Activated CD4-positive, CD25-positive, alpha-beta regulatory T cell treated with anti-CD3 and anti-CD28 coated beads, Interleukin-2, amount 50 U/mL, for 24 hours (primary cell): ENCODE measurements at places on chromosomes 2 and 18.

DNA sequence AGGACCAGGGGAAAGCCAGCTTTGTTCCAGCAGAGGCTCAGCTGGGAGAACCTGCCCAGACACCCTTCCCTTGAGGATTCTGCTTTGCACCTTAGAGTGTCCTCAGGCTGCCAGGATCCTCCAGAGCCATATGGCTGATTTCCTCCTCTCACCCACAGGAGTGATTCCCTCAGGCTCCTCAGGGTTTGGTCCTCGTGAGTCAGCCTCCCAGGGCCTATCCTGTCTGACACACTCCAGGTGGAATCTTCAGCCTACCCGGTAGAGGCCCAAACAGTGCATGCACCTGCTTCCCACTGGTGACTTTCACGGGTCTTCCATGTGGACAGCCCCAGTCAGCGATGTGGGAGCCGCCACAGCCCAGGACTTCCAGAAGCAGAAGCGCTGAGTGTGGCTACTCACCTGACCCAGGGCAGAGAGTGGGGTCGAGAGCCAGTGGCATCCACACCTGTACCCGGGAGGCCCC, 73.3 kb downstream of the TFCP2L1 start:
- ATAC-seq: no peak

DNA sequence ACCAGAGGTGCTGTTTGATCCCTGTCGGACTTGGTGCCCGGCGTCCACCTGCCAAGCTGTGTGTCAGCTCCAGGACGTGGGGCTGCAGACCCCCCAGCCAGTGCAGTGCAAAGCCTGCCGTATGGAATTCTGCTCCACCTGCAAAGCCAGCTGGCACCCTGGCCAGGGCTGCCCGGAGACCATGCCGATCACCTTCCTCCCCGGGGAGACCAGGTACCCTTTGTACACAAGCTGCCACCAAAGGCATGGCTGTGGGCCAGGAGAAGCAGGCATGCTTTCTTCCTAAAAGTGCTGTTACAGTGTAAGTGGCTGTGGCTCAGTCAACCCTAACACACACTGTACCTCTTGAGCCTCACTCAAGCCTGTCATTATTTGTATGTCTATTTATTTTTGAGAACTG, 103.3 kb downstream of the RNF144A start:
- ATAC-seq: no peak

DNA sequence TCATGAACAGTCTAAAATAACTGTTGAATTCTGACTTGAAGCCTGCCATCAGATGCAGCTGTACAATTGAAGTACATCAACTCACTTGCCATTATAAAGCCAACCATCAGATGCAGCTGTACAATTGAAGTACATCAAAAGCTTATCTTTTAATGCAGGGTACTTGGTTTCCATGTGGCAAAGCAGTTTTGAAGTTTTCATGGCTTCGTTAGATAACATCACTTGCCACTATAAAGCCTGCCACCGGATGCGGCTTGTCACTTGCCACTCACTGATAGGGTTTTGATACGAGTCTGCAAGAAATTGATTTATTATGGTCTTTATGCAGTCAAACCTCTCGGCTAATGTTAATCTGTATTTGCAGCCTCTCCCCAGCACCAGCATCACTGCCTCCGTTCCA, 1605.8 kb downstream of the SUCLG1 start:
- ATAC-seq: no peak

GRCh38 chr18:41906528-41907146, 48.4 kb upstream of the PIK3C3 start:
- ATAC-seq: peak; percentile 93

DNA sequence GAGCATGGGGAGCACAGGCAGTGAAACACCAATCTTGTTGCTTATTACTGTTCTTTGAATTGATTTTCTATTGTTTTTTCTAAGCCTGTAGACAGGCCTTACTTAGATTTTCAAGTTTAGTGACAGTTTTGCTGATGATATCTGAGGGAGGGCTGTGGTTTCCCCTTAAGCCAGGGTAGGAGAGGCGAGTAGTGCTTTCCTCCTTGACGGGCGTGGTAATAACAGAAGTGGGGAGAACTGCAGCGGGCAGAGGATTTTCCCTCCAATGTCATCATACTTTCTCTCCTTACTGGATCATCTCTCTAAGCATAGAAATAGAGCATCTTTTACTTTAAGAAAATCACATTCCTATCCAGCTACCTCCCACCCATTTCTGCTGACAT, 314.4 kb downstream of the ALK start:
- ATAC-seq: no peak

DNA sequence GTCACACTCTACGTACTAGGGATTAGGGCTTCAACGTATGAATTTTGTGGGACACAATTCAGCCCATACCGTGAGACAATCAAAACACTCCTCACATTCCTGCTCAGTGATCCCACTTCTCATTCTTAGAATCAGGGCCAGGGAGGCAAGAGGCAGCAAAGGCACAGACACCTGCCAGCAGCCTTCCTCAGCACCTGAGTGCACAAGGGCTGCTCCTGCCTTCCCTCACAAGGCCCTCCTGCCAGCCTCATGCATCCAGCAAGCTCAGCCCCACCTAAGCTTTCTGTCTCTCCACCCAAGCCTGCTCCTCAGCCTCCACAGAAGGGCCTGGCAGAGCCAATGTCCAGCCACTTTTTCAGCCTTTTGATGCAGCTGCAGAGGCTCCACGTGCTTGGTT, 141.6 kb downstream of the SP3 start:
- ATAC-seq: no peak

DNA sequence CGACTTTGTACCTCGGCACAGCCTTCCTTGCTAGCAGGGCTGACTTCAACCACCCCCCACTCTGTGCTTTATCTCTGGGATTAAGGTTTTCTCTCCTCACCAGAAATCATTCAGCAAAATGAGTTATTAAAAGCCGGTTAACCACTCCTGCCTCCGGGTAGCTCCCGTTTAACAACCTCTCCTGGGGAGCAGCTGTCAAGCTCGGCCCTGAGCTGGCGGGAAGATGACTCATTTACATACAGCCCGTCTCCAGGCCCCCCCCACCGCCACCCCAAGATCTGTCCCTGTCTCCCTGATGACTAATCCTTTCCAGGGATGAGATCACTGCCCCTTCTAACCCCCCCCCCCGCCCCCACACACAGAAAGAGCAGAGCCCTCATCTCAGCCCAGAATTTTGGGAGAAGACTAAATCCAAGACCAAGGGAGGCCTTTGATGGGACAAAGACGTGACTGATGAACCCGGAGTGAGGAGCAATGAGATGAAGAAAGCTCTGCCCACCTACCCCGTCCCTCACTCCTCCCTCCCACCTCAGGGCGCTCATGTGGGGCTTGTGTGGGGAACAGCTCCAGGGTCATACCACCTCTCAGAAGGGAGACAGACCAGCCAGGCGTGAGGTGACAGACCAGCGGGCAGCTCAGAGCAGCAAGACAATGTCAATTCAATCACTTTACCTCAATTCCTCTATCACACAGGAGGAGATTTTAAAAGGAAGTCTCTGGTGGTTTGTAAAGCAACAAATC, 131.4 kb downstream of the MSH2 start:
- ATAC-seq: no peak

DNA sequence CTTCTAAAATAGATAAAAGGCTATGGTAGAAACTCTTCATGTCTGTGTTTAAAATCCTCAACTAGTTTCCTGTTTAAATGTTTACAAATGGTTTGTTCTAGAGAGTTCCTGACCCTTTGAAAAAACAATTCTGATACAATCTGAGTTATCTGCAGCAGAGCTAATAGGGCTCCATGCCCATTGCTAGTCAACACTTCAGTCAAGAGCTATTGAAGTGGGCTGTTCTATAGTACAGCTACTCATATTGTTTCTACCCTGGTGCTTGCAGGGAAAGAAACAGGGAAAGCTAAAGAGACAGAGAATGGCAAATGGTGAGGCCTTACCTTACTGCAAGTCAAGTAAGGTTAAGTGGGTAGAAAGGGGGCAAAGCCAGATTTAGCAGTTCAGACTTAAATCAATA, 112.3 kb upstream of the CAVIN2 start:
- no peak for ATAC-seq

DNA sequence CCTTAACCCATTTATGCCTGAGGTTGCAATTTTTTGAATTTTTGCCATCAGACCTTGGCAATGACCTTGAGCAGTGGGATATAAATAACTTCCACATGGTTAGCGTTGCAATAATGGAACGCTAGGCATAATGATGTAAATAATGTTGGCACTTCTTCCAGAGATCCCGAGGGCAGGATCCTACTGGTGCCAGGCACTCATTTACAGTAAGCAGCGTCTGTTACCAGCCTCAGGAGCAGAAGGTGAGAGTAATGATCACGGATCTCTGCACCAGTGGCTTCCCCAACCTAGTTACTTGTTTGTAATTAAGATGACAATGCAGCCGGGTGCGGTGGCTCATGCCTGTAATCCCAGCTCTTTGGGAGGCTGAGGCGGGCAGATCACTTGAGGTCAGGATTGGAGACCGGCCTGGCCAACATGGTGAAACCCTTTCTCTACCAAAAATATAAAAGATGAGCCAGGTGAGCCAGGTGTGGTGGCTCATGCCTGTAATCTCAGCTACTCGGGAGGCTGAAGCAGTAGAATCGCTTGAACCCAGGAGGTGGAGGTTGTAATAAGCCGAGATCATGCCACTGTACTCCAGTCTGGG, 41.9 kb downstream of the CPO start:
- no peak for ATAC-seq

DNA sequence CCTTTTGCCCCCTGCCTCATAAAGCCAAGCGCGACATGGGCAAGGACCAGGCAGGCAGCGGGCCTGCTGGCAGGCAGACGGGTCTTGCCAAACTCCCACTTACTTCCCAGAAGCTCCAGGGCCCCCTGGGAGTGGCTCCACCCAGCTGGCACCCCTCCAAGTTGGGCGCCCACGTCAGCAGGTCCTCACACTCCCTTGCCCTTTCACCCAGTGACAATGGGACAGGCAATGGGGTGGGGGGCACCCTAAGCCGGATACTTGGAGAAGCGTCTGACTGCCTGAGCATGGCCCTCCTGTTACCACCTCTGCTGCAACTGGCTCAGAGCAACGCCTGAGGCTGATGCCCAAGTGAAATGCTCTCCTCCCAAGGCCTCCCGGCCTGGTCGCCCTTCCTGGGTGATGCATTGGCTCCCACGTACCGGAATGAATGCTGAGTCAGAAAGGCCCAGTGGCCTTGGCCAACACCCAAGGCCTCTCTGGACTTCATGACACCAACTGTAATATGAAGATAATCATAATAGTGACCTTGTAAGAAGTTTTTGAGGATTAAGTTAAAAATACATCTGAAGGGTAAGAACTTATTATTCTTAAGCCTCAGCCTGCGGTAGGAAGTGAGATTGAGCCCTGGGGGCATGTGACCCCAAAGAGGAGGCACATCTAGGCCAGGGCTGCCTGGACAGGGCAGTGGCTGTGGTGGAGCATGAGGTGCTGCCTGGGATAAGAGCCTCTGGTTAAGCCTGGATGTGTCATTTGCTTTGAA, 31.6 kb downstream of the KCNK3 start:
- ATAC-seq: no peak

- no peak for ATAC-seq
These were observed 269.0 kb downstream of the ICOS start for GRCh38 chr2:204205538-204205937.

- no peak for ATAC-seq
These were observed 436.8 kb upstream of the MYT1L start for GRCh38 chr2:2767837-2768236.

DNA sequence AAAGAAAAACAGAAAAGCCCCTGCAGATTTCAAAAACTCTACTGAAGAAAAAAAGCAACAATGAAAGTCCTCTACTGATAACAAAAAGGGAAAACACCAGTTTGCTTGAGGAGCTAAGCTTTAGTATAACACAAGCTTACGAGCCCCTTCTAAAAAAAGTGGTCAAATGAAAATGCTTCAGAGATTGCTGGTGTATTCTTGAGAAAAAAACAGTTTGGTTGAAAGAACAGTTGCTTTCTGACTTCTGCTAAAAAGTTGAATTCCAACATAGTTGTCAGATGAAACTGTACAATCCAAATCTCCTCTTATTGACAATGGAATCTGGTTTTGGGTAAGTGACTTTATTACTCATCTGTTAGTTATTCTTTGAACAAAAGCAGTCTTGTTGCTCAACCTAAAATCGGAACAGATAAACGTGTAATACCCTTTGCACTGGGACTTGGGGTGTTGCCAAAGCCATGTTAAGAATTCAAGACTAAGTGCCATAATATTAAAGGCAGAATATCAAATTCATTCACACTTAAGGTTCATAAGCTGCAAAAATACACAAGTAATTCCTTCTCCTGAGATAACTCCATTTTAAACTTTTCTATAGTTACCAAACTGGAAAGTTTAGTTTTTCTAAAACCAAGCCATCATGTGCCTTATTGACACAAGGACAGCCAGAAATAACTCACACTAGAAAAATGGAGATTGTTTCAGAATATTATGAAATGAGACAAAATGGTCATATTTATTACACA, 45.3 kb upstream of the SPAG16 start:
- peak; percentile 28 for ATAC-seq

DNA sequence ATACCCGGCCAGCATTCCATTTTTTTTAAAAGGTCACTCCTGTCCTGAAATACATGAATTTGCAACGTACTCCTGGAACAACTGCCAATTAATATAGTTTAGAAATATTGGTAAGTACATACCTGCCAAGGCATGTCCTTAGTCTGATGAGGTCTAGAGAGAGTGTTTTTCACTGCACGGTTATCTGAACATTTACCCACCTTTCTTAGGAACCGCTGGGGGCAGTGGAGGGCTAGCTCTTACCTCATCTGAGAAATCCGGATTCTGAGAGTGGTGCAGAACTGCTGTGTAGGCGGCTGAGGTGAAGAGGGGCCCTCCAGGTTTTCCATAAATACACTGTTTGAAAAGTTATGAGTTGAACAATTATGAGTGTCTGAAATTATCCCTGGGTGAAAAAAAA, 133.1 kb upstream of the CCDC195 start:
- no peak for ATAC-seq

GRCh38 chr18:61727241-61728193, 165.3 kb downstream of the RNF152 start:
- ATAC-seq: no peak

GRCh38 chr2:169923977-169924376, 96.7 kb downstream of the UBR3 start:
- no peak for ATAC-seq

DNA sequence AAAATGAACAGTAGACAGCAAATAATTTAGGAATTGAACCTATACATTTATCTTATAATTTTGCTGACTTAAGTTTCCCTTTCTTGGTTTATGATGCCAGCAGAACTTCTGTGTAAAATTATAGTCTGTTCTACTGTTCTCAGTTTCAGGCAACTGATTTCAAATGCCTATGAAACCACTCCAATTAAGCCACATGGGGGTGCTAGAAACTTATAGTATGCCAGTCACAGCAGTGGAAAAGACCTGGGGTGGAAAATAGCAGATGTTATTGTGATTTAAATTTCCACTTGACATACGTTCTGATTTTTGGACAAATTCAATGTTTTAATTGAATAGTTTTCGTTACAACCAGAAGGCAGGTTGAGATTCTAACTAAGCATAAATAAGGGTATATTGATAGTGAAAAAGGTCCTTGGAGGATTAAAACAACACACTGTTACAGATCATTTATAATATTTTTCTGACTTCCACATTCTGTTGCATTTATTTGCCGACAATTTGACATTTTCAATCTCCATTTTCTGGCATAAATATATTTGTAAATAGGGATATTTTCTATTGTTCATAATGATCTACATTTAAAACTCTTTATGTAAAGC, 61.4 kb downstream of the CPS1 start:
- no peak for ATAC-seq
